ENCODE measurements at places on chromosomes 2 and 18.
A peak's percentile ranks its signal among the peaks of the same experiment; 100 is the strongest.

GRCh38 chr2:174135981-174136380, 112.4 kb downstream of the OLA1 start:
- no peak for DNase-seq

GRCh38 chr2:118053681-118054080, 34.6 kb upstream of the INSIG2 start:
- DNase-seq = no peak

- DNase-seq = peak; percentile 46
Observed at GRCh38 chr2:119011162-119011909, 69.3 kb downstream of the MARCO start.

DNA sequence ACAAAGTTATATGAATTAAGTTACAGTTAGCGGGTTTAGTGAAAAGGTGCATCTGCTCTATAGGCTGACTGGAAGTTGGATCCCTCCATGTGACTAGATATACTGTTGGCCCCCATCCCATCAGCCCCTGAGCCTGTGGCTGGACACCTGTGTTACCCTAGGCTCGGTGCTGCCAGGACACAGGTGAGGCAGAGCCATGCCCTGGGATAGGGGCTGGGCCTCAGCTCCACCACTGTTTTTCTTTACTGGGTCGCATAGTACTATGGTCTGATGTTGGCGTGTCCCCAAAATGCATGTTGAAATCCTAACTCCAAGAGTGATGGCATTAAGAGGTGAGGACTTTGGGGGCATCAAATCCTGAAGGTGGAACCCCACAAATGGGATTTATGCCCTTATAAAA, 638.6 kb upstream of the ID2 start:
- DNase-seq = no peak

GRCh38 chr2:46317094-46317486, 19.9 kb downstream of the EPAS1 start:
- no peak for DNase-seq

- no peak for DNase-seq
Observed at GRCh38 chr2:227214622-227215041, 50.2 kb downstream of the COL4A3 start.

DNA sequence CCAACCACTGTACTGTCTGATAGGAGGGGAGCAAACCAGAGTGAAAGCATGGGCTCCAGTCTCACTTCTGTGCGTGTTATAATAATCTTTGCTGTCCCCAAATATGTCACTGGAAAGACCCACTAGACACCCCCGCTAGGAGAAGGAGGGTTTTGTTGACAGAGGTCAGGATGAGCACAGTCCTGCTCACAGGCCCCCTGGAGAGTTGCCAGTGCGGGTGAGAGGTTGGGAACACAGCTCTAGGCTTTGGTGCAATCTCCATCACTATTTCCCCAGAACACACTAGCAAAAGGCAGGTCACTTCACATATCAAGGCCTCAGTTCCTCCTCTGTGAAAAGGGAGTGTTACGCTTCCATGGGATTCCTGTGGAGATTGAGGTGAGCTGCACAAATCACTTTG, 9.7 kb downstream of the XDH start:
- no peak for DNase-seq

GRCh38 chr2:46706264-46706983, 209.2 kb downstream of the MCFD2 start:
- DNase-seq = no peak

DNA sequence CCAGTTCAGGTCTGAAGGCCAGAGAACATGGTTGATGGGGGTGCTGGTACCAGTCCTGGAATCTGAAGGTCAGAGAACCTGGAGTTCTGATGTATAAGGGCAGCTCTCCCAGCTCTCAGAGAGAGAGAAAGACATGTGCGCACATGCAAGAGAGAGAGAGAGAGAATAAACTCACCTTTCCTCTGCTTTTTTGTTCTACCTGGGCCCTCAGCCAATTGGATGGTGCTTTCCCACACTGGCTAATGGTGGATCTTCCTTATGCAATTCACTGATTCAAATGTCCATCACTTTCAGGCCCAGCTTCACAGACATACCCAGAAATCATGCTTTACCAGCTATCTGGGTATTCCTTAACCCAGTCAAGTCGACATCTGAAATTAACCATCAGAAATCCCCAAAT, 377.7 kb upstream of the MEX3C start:
- DNase-seq = no peak
